ENCODE measurements at places on chromosomes 11 and 22.

DNA sequence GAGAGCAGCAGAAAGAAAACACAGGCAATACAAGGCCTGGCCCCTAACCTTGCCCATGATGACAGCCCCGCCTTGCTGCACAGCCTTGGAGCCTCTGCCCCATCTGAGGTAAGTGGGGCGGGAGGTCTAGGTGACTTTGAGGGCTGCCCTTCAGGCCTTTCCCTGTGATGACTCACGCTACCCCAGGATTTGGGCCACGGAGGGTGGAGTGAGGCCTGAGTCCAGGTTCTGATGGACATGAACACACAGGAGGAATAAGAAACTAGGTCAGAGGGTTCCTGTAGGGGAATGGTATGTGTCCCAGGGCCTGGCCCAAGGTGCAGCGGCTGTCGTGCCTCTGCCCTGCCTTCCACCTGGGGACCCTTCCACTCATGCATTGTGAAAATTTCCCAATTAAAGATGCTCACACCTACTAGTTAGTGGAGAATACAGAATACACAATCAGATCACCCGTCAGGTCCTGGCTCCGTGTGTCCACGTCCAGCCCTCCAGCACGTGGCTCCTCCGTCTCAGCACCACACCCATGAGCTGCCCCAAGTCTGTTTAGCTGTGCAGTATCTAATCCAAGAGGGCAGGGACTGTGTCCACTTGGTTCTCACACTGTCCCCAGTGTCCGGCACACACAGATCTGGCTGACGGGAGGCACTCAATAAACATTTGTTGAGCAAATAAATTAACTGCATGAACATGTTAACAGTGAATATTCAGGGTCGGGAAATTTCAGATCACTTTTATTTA lies 111.0 kb downstream of the CHST1 start:
- DNase-seq: no peak

GRCh38 chr22:30755759-30756124 lies 61.1 kb downstream of the OSBP2 start:
- no peak for DNase-seq

DNA sequence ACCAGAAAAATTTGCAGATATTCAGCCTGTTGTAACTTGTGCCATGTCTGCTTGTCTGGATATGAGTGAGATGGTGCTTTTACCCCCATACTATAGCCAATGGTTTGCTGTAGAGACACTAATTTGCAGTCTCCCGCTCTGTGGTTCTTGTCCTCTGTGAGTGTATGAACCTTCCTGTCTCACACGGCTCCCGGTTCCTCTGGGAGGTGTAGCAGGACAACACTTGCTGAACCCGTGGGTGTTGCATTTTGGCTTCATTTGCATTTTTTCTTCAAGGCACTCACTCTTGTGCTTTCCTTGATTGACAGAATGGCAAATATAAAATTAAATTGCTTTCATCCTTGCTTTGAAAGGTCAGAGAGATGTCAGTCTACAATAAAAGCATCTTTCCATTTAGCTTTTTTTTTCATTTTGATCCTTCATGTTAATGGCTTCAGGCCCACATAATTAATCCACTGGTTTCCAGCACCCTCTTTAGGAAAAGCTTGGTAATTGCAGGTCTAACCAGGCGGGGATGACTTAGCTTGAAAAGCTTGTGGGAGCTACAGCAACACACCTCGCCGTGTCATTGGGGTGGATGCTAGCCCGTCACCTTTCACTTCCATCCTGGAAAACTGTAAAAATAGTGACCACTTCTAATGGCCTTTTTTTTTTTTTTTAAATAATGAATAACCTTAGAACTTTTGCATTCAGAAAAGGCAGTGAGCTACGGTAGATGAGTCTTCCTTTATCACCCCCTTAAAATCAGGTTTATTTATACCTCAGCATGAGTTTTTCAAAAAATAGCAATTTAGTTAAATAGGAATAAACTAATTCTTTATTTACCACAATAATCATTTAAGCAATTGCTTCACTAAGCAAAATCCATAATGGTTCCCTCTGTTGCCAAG lies 27.4 kb upstream of the ST14 start:
- DNase-seq: peak; percentile 17

DNA sequence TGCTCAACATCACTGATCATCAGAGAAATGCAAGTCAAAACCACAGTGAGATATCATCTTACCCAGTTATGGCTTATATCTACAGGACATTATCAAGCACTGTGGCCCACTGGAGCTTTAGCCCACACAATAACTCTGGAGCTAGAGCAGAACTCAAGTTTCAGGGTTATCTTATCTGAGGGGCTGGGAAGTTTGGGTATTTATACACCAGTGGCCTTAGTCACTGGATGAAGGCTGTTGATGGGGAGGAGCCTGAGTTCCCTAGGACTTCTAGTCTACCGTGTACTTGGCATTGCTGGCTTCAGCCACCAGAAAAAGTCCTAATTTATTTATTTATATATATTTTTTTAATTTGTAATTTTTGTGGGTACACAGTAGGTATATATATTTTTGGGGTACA lies 19.3 kb downstream of the HSD17B12 start:
- DNase-seq: no peak

DNA sequence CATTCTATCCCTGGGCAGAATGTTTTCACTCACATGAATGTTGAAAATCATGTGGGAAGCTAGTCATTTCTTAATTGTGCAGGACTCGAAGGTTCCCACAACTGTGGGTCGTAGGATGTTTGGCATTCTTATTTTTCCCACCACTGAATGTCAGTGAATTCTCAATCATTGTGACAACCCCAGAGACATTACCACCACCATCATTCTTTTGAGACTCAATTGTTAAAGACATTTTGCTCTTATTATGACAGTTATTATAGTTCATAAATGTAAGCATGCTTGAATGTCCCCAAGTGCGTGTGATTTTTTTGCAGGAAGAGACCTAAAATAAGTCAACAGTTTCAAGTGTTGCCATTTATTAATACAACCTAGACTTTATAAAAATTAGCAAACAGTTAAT lies 19.0 kb downstream of the PACS1 start:
- no peak for DNase-seq

GRCh38 chr22:33438273-33438672 lies 380.1 kb upstream of the SYN3 start:
- DNase-seq: peak; percentile 58

- DNase-seq: no peak
These were observed 14.7 kb upstream of the SULT4A1 start for GRCh38 chr22:43876866-43877509.

DNA sequence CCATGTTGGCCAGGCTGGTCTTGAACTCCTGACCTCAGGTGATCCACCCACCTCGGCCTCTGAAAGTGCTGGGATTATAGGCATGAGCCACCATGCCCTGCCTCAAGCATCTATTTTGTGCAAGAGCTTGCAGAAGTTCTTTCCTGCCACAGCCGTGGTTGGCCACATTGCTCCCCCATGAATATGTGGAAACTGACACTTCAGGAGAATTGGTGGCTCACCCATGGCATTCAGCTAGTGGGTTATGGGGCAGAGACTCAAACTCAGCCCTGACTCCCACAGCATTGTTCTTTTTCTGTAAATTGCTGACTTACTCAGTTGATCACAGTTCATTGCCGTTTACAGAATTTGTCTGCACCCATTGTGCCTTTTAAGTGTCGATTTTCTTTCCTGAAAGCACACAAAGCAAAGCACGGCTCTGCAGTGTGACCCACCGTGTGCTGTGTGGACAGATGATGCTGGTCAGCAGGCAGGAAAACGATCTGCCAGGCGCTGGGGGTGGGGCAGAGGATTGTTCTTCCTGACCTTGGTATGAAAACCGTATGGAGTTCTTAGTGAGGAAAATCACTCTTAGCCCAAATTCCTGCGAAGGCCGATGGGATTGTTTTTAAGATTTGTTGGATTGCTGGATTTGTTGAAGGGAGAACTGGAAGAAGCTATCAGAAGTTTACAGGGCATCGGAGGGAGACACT lies 115.6 kb downstream of the PTPRJ start:
- DNase-seq: no peak

DNA sequence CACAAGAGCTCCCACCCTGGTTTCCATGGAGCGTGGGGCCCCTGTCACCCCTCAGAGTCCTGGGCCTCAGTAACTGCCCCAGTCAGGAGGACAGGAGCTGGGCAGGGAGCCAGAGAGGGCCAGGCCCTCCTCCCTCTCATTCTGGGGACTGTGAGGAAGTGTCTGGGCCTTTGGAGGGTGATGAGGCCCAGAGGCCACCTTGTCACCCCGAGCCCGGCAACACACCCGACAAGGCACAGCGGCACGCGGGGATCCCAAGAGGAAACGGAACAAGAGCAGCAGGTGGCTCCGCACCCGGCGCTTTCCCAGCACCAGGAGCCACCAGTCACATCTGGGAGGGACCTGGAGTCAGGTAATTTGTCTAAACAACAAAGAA lies 72.1 kb downstream of the CELSR1 start:
- DNase-seq: no peak

- peak; percentile 9 for DNase-seq
These were observed 35.0 kb upstream of the OR9G4 start for GRCh38 chr11:56783448-56784041.

GRCh38 chr22:37403267-37403960 lies 23.9 kb downstream of the ELFN2 start:
- DNase-seq: no peak

- DNase-seq: no peak
These were observed 45.6 kb downstream of the IGLL5 start for GRCh38 chr22:22933100-22933806.

GRCh38 chr11:68398995-68399851 lies 61.3 kb upstream of the PPP6R3 start:
- no peak for DNase-seq

DNA sequence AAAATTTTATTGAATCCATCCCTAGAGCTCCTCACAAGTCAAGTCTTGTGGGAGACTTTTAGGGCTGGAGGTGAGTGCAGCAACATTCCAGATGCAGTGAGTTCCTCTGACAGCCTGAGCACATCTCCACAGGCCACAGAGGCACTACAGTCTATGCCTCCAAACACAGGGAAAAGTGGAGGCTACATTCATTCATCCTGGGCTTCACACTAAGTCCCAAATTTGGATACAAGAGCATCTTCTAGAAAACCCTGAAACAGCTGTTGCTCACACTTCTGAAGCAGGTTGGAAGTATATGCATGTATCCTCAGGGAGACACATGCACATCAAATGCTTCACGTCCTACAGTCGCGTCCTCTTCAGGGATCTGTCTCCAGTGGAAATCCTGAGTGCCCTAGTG lies 1.2 kb downstream of the CD3D start:
- no peak for DNase-seq

GRCh38 chr11:126660321-126660720 lies 304.8 kb downstream of the ST3GAL4 start:
- DNase-seq: no peak

DNA sequence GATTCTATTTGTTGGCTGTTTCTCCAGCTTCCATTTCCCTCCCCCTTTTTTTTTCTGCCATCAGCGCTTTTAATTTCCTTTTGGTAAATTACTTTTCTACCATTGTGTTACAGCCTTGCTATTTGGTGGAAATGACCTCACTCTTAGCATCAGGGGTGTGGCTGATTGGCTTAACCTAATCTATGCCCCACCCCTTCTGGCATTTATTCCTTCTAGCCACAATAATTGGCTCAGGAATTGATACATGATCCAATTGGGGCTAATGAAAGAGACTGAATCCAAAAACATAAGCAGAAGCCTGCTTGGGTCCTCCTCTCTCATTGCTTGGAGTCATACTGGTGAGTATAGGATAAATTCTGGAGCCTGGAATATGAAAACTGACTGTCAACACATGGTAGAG lies 402.4 kb upstream of the LRRC4C start:
- no peak for DNase-seq

Measured in skeletal muscle cell (primary cell).